CD4-positive, alpha-beta T cell treated with Interleukin-17A for 4 hours (primary cell): ENCODE measurements at places on chromosomes 7 and 10.

DNA sequence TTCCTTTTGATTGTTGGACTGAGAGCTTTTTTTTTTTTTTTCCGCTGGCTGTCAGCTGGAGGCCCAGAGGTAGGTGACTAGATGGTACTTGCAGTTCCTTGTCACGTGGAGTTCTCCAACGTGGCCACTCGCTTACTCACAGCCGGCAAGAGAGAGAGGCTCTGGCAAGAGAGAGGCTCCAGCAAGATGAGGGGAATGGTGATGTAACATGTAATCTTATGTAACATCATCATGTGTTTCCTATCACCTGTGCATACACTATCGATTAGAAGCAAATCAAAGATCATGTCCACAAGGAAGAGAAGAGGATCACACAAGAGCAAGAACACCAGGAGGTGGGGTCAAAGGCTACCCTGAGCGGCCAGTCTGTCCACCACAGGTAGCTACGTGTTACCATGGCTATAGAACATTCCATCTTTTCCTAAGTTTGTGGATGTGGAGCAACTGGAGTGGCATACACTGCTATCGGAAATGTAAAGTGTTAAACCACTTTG, 4.0 kb upstream of the BORCS7 start:
- no peak for DNase-seq

- DNase-seq, result peak; percentile 83
These were observed 509 bp downstream of the BRAF start for GRCh38 chr7:140924019-140924820.

GRCh38 chr10:103111031-103111917, 81.8 kb downstream of the NT5C2 start:
- no peak for DNase-seq

DNA sequence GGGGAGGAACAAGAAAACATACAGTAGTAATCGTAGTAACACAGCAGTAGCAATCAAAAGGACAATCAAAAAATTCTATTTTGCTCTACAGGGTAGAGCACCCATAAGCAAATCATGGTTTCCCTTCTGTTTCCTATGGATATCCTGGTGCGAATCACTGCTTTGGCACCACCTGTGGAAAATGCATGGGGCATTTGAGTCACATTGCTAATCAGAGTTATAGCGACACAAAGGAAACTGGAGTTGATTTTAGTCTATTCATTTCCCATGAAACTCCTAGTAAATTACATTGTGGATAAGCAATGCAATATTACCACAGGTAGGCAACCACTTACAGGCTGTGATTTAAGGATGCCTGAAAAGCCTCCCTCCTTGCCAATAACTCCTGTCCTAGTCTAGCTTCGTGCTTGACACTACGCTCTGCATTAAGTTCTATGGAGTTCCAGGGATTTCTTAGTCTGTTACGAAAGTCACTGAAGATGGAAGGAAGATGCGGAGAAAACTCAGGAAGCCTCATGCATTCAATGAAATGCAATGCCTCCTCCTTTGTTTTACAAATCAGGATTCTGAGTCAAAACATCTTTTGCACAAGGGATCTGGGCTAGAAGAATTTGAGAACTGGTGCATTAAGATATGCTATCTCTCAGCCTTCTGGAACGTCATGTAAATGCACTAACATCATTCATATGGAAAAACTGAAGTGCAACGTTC, 188.4 kb downstream of the DGKI start:
- DNase-seq, result no peak

DNA sequence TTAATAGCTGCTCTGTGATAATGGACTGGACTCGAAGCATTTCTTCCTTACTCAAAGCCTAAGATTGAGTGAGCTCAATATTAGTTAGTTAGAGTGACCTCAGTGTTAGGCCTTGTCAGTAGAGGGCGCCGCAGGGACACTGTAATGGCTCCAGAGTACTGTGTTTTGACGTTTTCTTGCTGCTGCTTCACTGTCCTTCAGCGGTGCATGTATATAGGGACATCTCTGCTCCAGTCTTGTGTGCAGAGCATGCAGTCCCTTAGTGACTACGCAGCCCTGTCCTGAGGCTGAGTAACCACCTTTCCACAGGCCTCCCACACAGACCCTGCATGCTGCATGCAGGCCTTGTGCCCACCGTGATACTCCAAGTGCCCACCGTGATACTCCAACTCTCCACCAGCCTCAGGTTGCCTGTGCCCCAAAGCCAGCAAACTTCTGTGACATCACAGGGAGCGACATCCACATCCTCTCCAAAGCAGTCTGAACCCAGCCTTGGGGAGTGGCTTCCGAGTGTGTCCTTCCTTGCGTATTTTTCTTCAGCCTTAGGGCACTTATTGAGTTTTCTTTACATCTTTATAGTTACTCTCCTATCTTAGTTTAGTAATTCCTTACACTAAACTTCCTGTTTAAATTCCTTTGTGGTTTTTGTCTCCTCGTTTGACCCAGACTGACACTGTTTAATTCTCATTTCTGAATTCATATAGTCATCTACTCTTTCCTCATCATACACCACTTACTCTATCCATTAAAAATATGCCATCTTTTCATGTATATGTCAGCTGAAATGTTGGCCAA, 118.2 kb downstream of the JAZF1 start:
- DNase-seq, result peak; percentile 50

GRCh38 chr7:55574051-55574717, 1.9 kb upstream of the VOPP1 start:
- peak; percentile 55 for DNase-seq

- DNase-seq, result no peak
These were observed 3.5 kb downstream of the VIPR2 start for GRCh38 chr7:159141167-159141566.
